Breast epithelium (tissue), 4 donors: ENCODE measurements at places on chromosomes 11 and 22. TPM values are rescaled to one million over a fixed set of nuclear protein-coding genes. Genes with fewer than 3 reads are reported as not detected.
A peak's percentile ranks its signal among the peaks of the same experiment; 100 is the strongest.

IGSF22 gene
- total RNA-seq: 0.44 TPM

APBB1 gene
- 36.3 TPM for total RNA-seq

GRCh38 chr11:130872981-130873380 is 43.3 kb downstream of the SNX19 start:
- DNase-seq: no peak
- no peak overlapping the region for H3K4me3 ChIP-seq
- no peak overlapping the region for H3K27ac ChIP-seq
- H3K36me3 ChIP-seq: no peaks in the 10 kb centered on the region

DNA sequence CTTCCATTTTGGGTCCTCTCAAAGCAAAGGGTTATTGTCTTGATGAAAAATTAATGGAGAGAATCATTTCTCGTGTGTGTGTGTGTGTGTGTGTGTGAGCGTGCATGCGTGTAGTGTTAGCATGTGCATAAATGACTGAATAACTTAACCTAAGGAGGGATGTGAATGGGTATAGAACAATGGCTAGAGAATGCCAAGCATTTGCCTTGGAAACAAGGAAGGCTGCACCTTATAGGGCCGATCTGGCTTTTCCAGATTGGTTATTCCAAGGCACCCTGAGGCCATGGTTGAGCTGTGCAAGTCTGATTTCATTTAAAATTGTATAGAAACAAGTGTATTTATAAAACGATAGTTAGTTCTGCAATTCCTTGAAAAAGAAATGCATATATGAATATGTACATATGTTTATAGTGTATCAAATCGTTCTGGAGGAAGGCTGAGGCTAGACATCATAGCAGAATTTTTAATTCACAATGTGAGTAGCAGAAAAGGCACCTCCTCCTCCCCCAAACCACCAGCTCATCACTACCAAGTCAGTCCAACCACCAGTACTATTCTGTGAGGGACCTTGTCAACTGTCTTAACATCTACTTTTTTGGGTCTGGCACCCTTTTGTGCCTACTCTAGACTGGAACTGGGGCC is 322.7 kb upstream of the ISX start:
- no peaks in the 10 kb centered on the region for H3K4me1 ChIP-seq
- no peak overlapping the region for H3K4me3 ChIP-seq
- DNase-seq: no peak

GRCh38 chr22:38177044-38177443 is 4.6 kb downstream of the PLA2G6 start:
- H3K27me3 ChIP-seq: no peaks in the 10 kb centered on the region
- no peak for DNase-seq
- H3K36me3 ChIP-seq: no peaks in the 10 kb centered on the region
- peaks cover 34% of the 10 kb centered on the region for H3K4me1 ChIP-seq
- peak overlapping the region; percentile 96 for H3K27ac ChIP-seq

- H3K36me3 ChIP-seq: no peaks in the 10 kb centered on the region
- no peaks in the 10 kb centered on the region for H3K4me1 ChIP-seq
- no peak overlapping the region for H3K27ac ChIP-seq
- no peak for DNase-seq
- peaks cover 4% of the 10 kb centered on the region for H3K27me3 ChIP-seq
- H3K4me3 ChIP-seq: no peak overlapping the region
These were observed 325.8 kb upstream of the B3GAT1 start for GRCh38 chr11:134737563-134738510.

KDELR3 gene
- total RNA-seq: 18.0 TPM

DNA sequence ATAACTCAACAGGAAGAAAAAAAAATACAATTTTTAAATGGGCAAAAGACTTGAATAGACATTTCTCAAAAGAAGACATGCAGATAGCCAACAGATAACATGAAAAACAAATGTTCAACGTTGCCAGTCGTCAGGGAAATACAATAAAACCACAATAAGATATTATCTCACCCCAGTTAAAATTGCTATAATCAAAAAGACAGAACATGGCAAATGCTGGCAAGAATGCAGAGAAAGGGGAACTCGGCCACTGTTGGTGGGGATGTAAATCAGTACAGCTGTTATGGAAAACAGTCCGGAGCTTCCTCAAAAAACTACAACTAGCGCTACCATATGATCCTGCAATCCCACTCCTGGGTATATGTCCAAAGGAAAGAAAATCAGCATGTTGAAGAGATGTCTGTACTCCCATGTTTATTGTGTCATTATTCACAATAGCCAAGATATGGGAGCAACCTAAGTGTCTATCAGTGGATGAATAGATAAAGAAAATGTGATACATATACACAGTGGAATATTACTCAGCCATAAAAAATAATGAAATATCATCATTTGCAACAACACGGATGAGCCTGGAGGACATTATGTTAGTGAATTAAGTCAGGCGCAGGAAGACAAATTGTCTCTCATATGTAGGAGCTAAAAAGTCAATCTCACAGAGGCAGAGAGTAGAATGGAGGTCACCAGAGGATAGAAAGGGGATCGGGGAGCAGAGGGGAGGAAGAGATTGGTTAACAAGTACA is 12.2 kb upstream of the CYTH4 start:
- no peaks in the 10 kb centered on the region for H3K4me1 ChIP-seq
- no peak overlapping the region for H3K27ac ChIP-seq
- DNase-seq: no peak
- H3K36me3 ChIP-seq: no peaks in the 10 kb centered on the region

SYT8 gene
- total RNA-seq: 12.1 TPM

MN1 gene
- total RNA-seq: 2.0 TPM

DNA sequence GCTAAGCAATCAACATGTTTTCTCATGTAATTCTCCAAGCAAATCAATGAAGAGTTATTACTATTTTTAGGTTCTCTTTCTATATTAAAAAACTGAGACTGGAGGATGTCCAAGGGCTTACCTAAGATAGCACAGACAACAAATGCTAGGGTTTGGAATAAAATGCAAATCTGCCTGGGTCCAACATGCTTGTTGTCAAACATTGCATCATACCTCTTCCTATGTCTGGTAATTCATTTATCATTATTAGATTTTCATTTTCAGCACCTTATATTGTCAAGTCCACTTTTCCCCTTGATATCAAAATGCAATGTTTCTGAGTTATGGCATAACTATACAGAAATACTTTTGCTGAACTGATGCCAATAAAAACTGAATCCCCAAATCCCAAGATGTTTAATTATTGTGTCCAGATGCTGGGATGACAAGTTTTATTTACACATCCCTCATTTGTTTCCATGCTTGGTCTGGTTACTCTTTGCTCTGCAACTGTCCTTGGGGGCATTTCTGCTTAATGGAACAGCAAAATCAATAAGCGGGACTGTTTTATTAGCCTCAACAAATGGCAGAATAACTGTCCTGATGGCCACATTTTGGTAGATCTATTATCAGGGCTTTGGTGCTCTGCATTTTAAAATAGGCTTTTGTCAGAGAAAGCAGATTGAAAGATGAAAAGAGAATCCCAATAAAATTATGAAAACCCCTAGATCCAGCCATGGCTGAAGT is 86.0 kb downstream of the C11orf87 start:
- H3K27me3 ChIP-seq: no peaks in the 10 kb centered on the region
- no peaks in the 10 kb centered on the region for H3K4me1 ChIP-seq
- DNase-seq: no peak
- H3K4me3 ChIP-seq: no peak overlapping the region

GRCh38 chr11:2175659-2176058 is 4.0 kb upstream of the TH start:
- no peak overlapping the region for H3K4me3 ChIP-seq
- no peak for DNase-seq
- H3K36me3 ChIP-seq: no peaks in the 10 kb centered on the region
- no peak overlapping the region for H3K27ac ChIP-seq
- H3K27me3 ChIP-seq: peaks cover 4% of the 10 kb centered on the region

C11orf16 gene
- total RNA-seq: not detected

KDM4D gene
- 1.2 TPM for total RNA-seq

DNA sequence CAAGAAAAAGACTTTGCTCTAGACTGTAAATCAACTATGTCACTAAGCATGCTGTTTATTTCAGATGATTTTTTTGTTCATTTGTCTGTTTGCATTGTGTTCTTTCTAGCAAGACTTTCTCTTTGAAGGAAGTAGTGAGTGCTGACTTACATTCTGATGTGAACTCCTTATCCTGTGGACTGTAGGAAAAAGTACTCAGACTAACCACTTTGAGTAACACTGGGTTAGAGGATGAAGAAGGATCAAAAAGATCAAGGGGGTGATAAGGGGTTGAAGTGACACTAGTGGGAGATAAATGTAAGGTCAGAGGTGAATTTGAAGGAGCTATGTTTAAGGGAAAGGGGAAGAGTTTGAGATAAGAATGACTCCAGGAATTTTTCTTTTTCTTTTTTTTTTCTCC is 369.4 kb downstream of the NELL1 start:
- DNase-seq: no peak
- no peaks in the 10 kb centered on the region for H3K4me1 ChIP-seq
- H3K27me3 ChIP-seq: no peaks in the 10 kb centered on the region
- H3K36me3 ChIP-seq: no peaks in the 10 kb centered on the region
- no peak overlapping the region for H3K27ac ChIP-seq
- H3K4me3 ChIP-seq: no peak overlapping the region

MRGPRE gene
- not detected for total RNA-seq

DNA sequence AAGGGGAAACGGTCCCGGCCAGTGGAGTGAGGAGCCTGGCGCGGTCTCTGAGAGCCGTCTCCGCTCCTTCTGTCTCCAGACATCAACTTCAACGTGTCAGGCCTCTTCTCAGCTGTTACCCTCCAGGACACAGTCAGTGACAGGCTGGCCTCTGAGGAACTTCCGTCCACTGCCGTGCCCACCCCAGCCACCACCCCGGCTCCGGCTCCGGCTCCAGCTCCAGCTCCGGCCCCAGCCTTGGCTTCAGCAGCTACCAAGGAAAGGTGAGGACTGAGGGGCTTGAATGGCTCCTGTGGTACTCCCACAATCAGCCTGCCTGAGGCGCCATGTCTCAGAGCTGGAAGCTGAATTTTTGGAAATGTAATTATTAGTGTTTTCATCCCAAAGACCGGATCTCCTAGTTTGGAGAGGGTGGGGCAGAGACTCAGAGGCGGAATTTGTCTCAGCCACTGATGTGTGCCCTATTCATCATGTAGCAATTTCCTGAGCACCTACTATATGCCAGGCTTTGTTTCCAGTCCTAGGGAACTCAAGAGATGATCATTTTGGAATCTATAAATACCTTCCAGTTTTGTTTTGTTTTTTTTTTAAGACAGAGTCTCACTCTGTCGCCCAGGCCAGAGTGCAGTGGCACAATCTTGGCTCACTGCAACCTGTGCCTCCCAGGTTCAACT is 7.9 kb upstream of the PDXP start:
- no peaks in the 10 kb centered on the region for H3K36me3 ChIP-seq
- H3K4me1 ChIP-seq: no peaks in the 10 kb centered on the region
- H3K4me3 ChIP-seq: no peak overlapping the region
- no peak for DNase-seq
- no peak overlapping the region for H3K27ac ChIP-seq

ASPHD2 gene
- total RNA-seq: 1.3 TPM

DNA sequence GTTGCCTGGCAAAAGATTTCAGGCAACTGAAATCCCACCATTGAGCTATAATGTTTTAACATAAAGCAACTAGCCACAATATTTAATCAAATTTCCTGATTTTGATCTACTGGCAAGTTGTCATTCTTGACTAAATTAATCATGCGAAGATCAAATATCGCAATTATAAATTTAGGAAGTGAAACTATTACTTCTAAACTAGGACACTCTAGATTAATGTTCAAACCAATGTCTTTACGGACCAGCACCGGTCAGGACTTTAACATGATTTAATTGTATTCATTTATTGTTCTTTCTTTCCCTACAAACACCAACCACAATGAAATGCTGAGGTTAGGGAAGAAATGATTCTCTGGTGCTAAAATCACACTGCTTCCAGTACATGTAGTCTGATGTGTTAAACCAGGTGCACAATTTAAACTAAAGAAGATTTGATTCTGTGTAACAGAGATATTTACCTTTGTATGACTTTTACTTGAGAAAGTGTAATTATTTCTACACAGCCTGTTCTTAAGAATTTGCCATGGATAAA is 14.9 kb downstream of the GAS2 start:
- H3K27me3 ChIP-seq: no peaks in the 10 kb centered on the region
- DNase-seq: no peak
- H3K4me3 ChIP-seq: no peak overlapping the region

MPZL2 gene
- 73.1 TPM for total RNA-seq

- H3K4me3 ChIP-seq: no peak overlapping the region
- no peaks in the 10 kb centered on the region for H3K4me1 ChIP-seq
- H3K36me3 ChIP-seq: no peaks in the 10 kb centered on the region
- H3K27me3 ChIP-seq: no peaks in the 10 kb centered on the region
These were observed 28.6 kb upstream of the POU2AF1 start for GRCh38 chr11:111407652-111408051.

- no peak for DNase-seq
- H3K4me1 ChIP-seq: no peaks in the 10 kb centered on the region
- no peak overlapping the region for H3K4me3 ChIP-seq
- no peaks in the 10 kb centered on the region for H3K27me3 ChIP-seq
- H3K27ac ChIP-seq: no peak overlapping the region
- H3K36me3 ChIP-seq: no peaks in the 10 kb centered on the region
These were observed 21.6 kb upstream of the CTSC start for GRCh38 chr11:88359114-88359513.

DNA sequence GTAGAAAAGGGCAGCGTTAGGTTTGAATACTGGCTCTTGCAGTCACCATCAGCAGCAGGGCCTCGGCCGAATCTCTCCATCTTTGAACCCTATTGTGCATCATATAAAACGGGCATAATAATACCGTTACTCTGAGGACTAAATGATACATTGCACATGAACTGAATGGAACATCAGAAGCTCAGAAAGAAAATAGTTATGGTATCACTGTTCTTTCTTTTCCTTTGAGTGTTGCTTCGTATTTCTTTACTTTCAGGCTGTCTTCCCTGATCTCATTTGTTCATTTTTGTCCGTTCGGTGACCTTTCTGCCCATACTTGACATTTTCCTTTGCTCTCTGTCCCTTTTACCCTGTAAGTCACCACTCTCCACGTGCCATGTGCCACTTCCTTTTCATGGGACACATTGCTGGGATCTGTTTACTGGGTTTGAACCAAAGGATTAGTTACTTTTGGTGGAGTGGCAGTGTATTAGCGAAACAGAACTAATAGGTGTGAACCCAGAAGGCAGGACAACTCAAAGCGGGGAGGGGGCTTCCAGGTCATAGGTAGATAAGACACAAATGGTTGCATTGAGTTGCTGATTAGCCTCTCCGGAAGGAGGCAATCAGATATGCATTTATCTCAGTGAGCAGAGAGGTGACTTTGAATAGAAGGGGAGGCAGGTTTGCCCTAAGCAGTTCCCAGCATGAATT is 717 bp upstream of the ZNF202 start:
- H3K36me3 ChIP-seq: no peaks in the 10 kb centered on the region
- H3K4me3 ChIP-seq: peak overlapping the region; percentile 82
- H3K27ac ChIP-seq: no peak overlapping the region
- no peaks in the 10 kb centered on the region for H3K4me1 ChIP-seq
- no peak for DNase-seq
- H3K27me3 ChIP-seq: no peaks in the 10 kb centered on the region

GRCh38 chr11:95065336-95065735 is 1.4 kb upstream of the SRSF8 start:
- no peak overlapping the region for H3K4me3 ChIP-seq
- no peak overlapping the region for H3K27ac ChIP-seq
- H3K36me3 ChIP-seq: no peaks in the 10 kb centered on the region
- H3K27me3 ChIP-seq: no peaks in the 10 kb centered on the region
- no peaks in the 10 kb centered on the region for H3K4me1 ChIP-seq
- DNase-seq: peak; percentile 39

GRCh38 chr11:6932145-6932544 is 5.9 kb downstream of the ZNF215 start:
- H3K4me3 ChIP-seq: no peak overlapping the region
- no peak overlapping the region for H3K27ac ChIP-seq
- H3K4me1 ChIP-seq: no peaks in the 10 kb centered on the region

- H3K27me3 ChIP-seq: no peaks in the 10 kb centered on the region
- H3K27ac ChIP-seq: no peak overlapping the region
- DNase-seq: no peak
- H3K4me3 ChIP-seq: no peak overlapping the region
These were observed 35.8 kb downstream of the IGLL5 start for GRCh38 chr22:22923379-22923778.
